DMS79 treated with DMSO at 0.1 percent for 48 hours (cell line): ENCODE measurements at places on chromosomes 11 and 22.

DNA sequence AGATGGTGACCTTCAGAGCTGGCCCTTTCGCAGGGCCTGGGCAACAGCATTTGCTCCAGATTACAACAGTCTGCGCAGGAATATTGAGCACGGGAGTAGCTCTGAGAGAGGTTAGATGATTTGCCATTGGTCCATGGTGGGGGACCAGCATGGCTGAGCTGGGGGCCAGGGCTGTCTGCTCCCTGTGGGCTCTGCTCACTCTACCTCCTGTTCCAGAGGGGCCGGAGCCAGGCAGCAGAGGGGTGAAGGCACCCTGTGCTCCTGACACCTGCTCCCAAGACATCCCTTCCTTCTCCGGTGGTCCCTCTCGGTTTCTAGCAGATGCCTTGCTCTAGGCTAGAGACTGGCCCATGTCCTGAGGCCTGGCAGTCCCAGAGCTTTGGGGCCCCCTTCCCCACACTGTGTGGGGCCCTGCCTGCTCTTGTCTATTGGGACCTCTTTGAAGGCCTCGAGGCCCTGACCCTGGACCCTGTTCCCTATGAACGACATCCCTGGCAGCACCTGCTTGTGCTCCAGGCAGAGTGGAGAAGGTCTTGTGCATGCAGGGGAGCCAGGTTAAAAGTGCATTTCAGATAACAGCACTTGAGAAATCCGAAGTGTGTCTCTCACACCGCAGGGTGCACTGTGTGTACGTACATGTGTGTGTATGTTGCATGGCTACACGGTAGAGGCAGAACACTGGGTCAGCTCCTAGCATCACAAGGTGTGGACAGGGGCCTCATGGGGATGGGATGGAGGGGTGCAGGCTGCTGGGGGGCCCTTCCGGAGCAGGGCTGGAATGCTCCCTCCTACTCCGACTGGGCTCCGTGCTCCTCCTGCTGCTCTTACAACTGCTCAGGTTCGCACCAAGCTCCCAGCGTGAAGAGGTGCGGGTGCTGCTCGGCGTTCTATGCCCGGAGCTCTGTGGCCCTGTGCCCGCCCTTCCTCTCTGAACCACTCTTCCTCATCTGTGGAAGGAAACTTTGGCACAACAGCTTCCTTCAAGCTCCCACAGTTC, 123.3 kb upstream of the B3GAT1 start:
- DNase-seq: peak; percentile 83

GRCh38 chr11:13701506-13701905, 33.0 kb downstream of the FAR1 start:
- DNase-seq: no peak

GRCh38 chr22:32661737-32662586, 139.5 kb upstream of the TIMP3 start:
- no peak for DNase-seq

DNA sequence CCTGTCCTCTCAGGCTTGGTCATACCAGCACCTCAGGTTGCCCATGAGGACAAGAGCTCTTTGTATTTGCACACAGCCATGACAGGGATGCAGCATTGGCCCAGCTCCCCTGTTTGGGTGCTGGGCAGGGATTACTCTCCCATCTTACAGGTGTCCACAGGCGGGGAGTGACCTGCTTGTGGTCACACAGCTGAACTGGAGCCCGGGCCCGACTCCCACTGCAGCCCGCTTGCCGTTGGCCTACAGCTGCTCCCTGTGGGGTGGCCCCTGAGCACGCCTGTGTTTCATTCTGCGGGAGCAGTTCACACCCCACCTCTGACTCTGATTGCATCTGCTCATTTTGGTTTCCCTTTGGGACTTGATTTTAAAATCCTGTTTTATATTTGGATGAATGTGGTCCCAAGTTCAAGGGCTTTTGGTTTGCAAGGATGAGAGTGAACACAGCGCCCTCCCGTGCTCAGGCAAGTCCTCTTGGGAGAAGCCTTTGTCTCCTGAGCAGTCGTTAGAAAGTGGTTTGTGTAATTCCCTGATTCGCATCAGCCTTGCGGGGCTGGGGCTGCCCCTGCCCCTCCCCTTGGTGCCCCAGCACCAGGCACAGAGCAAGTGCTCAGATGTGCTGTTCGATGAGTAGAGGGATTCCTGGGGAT, 9.3 kb downstream of the PICK1 start:
- DNase-seq: no peak

- no peak for DNase-seq
These were observed 59.7 kb upstream of the CHST1 start for GRCh38 chr11:45725121-45725520.

- no peak for DNase-seq
These were observed 125.9 kb upstream of the SYT13 start for GRCh38 chr11:45412051-45412471.

DNA sequence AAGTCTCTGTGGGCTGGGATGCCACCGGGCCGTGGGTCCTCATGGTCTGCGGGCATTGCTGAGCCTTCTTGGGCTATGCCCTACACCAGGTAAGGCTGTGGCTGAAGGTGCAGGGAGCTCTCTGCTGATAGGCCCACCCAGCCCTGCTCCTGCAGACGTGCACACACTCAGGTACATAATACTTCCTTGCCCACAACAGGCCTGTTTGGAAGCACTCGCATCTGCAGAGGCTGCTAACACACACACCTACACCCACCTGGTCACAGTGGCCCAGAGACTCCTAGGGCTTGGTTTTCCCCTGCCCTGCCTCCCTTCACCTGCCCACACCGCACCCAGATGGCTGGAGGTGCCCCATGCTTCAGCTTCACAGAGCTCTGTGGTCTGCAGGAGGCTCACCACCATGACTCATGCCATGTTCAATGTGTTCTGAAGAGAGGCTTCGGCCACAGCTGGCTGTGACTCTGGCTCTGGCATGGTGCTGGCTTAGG, 72.8 kb upstream of the KCNQ1OT1 start:
- no peak for DNase-seq

- DNase-seq: no peak
These were observed 480 bp upstream of the MTMR2 start for GRCh38 chr11:95924414-95924760.

GRCh38 chr22:43412808-43413795, 1.3 kb downstream of the MPPED1 start:
- DNase-seq: peak; percentile 60

DNA sequence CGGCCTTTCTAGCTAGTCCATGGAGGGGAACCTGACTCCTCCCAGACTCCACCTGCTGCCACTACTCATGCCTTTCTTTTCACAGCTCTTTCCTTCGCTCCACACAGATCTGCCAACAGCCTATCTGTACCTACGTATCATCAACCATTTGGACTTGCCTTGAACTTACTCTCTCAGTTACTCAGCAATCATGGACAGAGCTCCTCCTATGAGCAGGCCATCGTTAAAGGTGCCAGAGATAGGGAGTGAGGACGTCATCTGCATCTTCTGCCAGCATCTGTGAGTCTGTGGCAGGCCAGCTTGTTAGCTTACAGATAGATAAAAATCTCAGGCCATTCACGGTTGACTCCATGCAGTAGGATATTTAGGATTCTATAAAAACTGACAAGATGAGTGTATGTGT, 162.9 kb upstream of the ZBED5 start:
- no peak for DNase-seq

DNA sequence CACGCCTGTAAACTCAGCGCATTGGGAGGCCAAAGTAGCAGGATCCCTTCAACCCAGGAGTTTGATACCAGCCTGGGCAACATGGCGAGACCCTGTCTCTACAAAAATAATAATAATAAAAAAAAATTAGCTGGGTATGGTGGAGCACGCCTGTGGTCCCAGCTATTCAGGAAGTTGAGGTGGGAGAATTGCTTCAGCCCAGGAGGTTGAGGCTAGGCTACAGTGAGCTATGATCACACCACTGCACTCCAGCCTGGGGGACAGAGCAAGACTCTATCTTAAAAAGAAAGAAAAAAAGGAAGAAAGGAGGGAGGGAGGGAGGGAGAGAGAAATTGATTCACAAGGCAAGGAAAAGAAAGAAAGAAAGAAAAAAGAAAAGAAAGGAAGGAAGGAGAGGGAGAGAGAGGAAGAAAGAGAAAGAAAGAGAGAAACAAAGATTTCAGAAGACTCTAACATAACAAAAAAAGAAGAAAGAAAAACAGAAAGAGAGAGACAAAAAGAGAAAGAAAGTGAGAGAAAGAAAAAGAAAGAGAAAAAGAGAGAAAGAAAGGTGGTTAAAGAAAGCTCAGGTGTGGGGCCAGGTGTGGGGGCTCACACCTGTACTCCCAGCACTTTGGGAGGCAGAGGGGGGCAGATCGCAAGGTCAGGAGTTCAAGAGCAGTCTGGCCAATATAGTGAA, 37.3 kb upstream of the MYH9 start:
- DNase-seq: no peak

GRCh38 chr11:76185931-76186401, 20.3 kb downstream of the WNT11 start:
- DNase-seq: no peak

- DNase-seq: no peak
These were observed 740 bp upstream of the TRMT2A start for GRCh38 chr22:20117633-20118299.

- DNase-seq: no peak
These were observed 52.7 kb downstream of the RTL6 start for GRCh38 chr22:44445307-44445680.

GRCh38 chr11:126606484-126606883, 251.0 kb downstream of the ST3GAL4 start:
- no peak for DNase-seq

GRCh38 chr11:9759519-9760192, 95.8 kb downstream of the SWAP70 start:
- DNase-seq: no peak

DNA sequence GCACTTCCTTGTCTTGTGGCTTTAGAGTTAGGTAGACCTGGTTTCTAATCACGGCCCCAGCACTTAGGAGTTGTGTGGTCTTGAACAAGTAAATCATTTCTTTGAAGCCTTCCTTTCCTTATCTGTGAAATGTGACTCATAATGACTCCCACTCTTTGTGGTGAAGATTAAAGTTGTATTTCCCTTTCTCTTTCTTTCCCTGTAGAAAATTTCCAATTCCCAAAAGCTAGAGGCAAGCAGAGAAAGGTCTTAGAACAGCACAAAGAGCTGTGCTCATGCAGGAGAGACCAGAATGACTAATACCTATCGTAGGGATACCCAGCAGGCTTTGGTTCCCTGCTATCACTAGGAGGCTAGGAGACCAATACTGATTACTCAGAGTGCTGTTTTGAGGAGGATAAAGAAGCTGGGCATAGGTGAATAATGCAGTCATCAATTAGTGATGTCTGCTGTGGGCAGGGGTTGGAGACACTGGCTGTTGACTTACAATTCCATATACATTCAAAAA, 270.7 kb upstream of the SYN3 start:
- DNase-seq: no peak
